ENCODE measurements at places on chromosomes 4 and X. TPM values are rescaled to one million over a fixed set of nuclear protein-coding genes. Genes with fewer than 3 reads are reported as not detected.

GRCh38 chrX:24493740-24494581 lies 28.9 kb downstream of the PDK3 start:
- no peak for DNase-seq
- H3K4me3 ChIP-seq, result no peak overlapping the region
- H3K4me1 ChIP-seq, result peaks cover 42% of the 10 kb centered on the region
- peaks cover 11% of the 10 kb centered on the region for H3K36me3 ChIP-seq

- no peaks in the 10 kb centered on the region for H3K4me1 ChIP-seq
- H3K27me3 ChIP-seq, result no peaks in the 10 kb centered on the region
- H3K27ac ChIP-seq, result no peak overlapping the region
- no peaks in the 10 kb centered on the region for H3K36me3 ChIP-seq
Measured at GRCh38 chr4:8000247-8000646, 60.6 kb upstream of the AFAP1 start.

GRCh38 chrX:153412746-153413720 lies 1.8 kb downstream of the ZFP92 start:
- no peak overlapping the region for H3K27ac ChIP-seq
- no peaks in the 10 kb centered on the region for H3K27me3 ChIP-seq
- no peaks in the 10 kb centered on the region for H3K36me3 ChIP-seq
- DNase-seq, result no peak
- H3K4me1 ChIP-seq, result peaks cover 7% of the 10 kb centered on the region

DNA sequence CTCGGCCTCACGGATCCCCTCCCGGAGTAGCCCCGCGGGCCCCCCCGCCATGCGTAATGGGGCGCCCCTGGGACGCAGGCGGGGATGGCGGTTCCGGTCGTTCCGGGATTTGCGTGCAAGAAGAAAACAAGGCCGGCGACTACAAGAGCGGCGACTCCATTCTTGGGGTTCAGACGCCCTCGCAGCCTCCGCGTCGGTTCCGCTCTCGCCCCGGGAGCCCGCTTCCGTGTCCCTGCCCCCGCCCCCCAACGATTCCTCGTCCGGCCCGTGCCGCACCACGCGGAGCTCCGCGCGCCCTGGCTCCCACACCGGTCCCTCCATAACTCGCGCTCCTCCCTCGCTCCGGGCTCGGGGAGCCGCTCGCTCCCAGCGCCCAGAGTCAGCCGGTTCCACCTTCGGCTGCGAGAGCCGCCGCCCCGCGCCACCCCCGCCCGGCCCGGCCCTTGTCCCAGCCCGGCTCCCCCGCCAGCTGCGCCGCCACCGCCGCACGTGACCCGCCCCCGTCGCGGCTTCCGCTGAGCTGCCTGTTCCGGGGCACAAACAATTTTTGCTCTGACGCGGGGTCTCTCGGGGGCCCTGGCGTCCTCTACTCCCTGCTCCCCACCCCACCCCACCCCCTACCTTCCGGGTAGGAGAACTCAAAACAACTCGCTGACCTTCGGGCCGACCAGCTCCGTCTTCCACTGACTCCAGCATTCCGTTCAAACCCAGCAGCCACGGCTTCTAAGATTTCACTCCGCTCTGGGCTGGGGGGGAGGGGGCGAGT lies 78.8 kb upstream of the BCOR start:
- H3K36me3 ChIP-seq, result peaks cover 9% of the 10 kb centered on the region
- peaks cover 19% of the 10 kb centered on the region for H3K4me1 ChIP-seq
- DNase-seq, result peak; percentile 84
- H3K27me3 ChIP-seq, result no peaks in the 10 kb centered on the region

- H3K4me3 ChIP-seq, result no peak overlapping the region
- DNase-seq, result no peak
- no peak overlapping the region for H3K27ac ChIP-seq
- peaks cover 4% of the 10 kb centered on the region for H3K27me3 ChIP-seq
Measured at GRCh38 chr4:16106956-16107355, 23.1 kb upstream of the PROM1 start.

DNA sequence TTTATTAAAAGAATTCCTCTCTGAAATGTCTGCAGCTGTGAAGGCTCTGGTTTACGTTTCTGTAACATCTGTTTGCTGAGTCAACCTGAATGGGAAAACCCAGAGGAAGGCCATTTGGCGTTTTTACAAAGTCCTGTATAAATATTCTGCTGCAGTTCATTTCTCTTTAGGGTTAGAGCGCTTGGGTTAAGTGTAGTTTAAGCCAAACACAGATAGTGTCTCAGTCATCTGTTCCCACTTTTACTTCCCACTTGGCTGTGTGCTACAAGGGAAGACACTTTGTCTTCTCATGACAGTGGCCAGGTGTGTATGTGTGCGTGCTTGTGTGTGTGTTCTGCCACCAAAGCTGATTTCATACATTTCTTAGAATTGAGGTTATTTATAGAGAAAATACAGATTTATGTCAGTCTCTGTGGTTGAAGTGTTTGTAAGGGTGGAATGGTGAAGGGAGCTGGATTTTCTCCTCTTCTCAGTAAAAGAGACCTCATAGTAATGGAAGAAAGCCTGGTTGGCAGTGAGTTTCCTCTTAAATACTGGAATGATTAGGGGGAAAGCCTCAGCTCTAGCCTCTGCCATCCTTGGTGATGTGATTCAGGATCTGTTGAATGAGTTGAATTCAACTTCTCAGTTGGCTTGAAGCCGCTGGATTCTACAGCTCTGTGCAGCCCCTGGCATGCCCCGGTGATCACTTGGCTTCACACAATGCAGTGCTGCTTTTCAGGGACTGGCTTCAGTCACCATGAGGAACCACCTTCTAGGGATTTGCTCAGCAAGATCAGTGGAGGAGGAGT lies 50.6 kb downstream of the JADE1 start:
- peak; percentile 23 for DNase-seq
- H3K36me3 ChIP-seq, result peaks cover 76% of the 10 kb centered on the region
- H3K27me3 ChIP-seq, result no peaks in the 10 kb centered on the region
- H3K4me1 ChIP-seq, result peaks cover 49% of the 10 kb centered on the region

DNA sequence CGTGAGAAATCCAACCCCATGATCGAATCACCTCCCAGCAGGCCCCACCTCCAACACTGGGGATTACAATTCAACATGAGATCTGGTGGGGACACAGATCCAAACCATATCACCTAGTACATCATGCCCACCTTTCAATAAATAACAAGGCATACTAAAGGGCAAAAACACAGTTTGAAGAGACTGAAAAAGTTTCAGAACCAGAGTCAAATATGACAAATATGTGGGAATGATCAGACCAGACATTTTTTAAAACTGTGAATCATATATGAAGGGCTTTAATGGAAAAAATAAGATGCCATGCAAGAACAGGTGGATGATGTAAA lies 167.3 kb downstream of the CAMK2D start:
- peaks cover 56% of the 10 kb centered on the region for H3K4me1 ChIP-seq
- peaks cover 61% of the 10 kb centered on the region for H3K36me3 ChIP-seq
- H3K27me3 ChIP-seq, result no peaks in the 10 kb centered on the region
- H3K4me3 ChIP-seq, result no peak overlapping the region
- H3K27ac ChIP-seq, result peak overlapping the region; percentile 22
- DNase-seq, result no peak

DNA sequence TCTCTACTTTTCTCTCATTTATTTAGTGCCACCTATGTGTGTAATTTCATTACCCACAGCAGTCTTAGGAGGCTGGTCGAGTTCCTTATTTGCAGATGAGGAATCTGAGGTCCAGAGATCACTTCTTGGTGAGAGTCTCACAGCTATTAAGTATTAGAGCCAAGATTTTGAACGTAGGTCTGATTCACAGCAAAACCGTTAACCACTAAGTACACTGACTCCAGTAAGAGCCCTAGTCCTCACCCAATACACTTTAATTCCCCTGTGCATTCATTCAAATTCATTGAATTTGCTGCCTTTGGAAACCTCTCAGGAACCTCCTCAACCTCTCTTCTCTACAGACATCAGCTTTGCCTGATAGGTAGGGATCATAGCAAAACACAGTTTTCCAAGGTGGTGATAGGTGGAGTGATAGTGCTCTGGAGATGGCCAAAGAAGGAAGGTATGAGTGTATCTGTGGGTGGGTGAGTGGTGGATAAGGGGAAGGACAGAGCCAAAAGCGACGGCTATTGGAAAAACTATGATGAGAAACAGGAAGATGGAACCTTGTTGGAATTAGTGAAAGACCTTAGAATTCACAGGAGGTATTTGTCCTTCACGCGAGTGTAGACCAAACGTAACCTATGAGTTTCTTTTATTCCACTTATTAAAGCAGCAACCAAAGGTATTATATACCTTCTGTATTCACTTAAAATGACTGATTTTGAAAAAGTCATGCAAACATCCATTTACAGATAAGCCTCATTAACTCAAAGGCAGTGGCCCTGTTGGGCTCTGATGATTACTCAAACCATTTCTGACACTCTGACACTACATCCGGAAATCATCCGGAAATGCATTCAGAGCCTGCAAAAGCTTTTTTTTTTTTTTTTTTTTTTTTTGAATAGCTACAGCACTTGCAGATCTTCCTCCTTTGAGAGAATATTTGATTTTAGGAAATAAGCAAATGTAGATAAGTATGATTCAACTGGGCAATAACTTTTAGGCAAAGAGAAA lies 6.3 kb downstream of the FMR1 start:
- peaks cover 59% of the 10 kb centered on the region for H3K4me1 ChIP-seq
- no peaks in the 10 kb centered on the region for H3K27me3 ChIP-seq
- peak; percentile 36 for DNase-seq

- no peaks in the 10 kb centered on the region for H3K27me3 ChIP-seq
- DNase-seq, result peak; percentile 9
- H3K27ac ChIP-seq, result no peak overlapping the region
- H3K4me3 ChIP-seq, result no peak overlapping the region
Measured at GRCh38 chrX:118459494-118459893, 36.1 kb upstream of the DOCK11 start.

- no peaks in the 10 kb centered on the region for H3K36me3 ChIP-seq
- H3K4me3 ChIP-seq, result no peak overlapping the region
- H3K4me1 ChIP-seq, result no peaks in the 10 kb centered on the region
- H3K27me3 ChIP-seq, result no peaks in the 10 kb centered on the region
- DNase-seq, result no peak
Measured at GRCh38 chr4:64582492-64582891, 173.2 kb upstream of the TECRL start.

- peak overlapping the region; percentile 94 for H3K27ac ChIP-seq
- no peak for DNase-seq
- H3K4me3 ChIP-seq, result peak overlapping the region; percentile 97
- H3K36me3 ChIP-seq, result peaks cover 37% of the 10 kb centered on the region
- H3K4me1 ChIP-seq, result peaks cover 33% of the 10 kb centered on the region
- no peaks in the 10 kb centered on the region for H3K27me3 ChIP-seq
Measured at GRCh38 chr4:70688795-70689231, 481 bp downstream of the UTP3 start.

- H3K27ac ChIP-seq, result no peak overlapping the region
- no peaks in the 10 kb centered on the region for H3K36me3 ChIP-seq
- no peaks in the 10 kb centered on the region for H3K27me3 ChIP-seq
- no peak for DNase-seq
- no peaks in the 10 kb centered on the region for H3K4me1 ChIP-seq
Measured at GRCh38 chr4:187016101-187016500, 292.4 kb upstream of the FAT1 start.

- DNase-seq, result no peak
- no peak overlapping the region for H3K4me3 ChIP-seq
- H3K27me3 ChIP-seq, result no peaks in the 10 kb centered on the region
- no peaks in the 10 kb centered on the region for H3K4me1 ChIP-seq
- H3K27ac ChIP-seq, result no peak overlapping the region
Measured at GRCh38 chr4:161822174-161822573, 341.6 kb downstream of the FSTL5 start.

GRCh38 chr4:138222046-138222445 lies 20.1 kb downstream of the SLC7A11 start:
- H3K4me3 ChIP-seq, result no peak overlapping the region
- no peak for DNase-seq
- H3K36me3 ChIP-seq, result no peaks in the 10 kb centered on the region
- H3K27ac ChIP-seq, result no peak overlapping the region

GRCh38 chr4:43337707-43338106 lies 445.2 kb downstream of the GRXCR1 start:
- no peaks in the 10 kb centered on the region for H3K36me3 ChIP-seq
- no peak overlapping the region for H3K4me3 ChIP-seq
- H3K27me3 ChIP-seq, result no peaks in the 10 kb centered on the region
- H3K4me1 ChIP-seq, result no peaks in the 10 kb centered on the region
- H3K27ac ChIP-seq, result no peak overlapping the region

- H3K27me3 ChIP-seq, result peaks cover 19% of the 10 kb centered on the region
- peak; percentile 10 for DNase-seq
- H3K4me3 ChIP-seq, result no peak within 1 kb of the TSS
- H3K4me1 ChIP-seq, result no peaks in the 10 kb centered on the region
Measured at GRCh38 chrX:152637649-152638442, at the start of gene GABRQ. Gene GABRQ (plus strand): TSS chrX:152637895. CDS start chrX:152638203, 308 bp downstream.

DNA sequence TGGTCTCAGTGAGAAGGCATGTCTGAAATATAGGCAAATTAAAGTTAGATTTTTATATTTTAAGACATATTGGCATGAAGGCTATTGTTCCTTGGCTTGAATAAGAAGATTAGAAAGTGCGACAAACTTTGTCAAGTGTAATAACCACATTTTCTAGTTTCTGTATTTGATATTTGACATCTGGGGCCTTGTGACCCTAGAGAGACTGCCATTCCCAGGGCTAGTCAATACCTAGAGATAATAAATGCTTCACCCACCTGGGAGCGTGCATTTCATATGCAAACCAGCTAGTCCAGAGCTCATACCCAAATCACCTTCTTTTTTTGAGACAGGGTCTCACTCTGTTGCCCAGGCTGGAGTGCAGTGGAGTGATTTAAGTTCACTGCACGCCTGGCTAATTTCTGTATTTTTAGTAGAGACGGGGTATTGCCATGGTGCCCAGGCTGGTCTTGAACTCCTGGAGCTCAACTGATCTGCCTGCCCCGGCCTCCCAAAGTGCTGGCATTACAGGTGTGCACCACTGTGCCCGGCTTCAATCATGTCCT lies 62.6 kb downstream of the COQ2 start:
- no peak for DNase-seq
- no peaks in the 10 kb centered on the region for H3K27me3 ChIP-seq
- H3K36me3 ChIP-seq, result no peaks in the 10 kb centered on the region
- no peak overlapping the region for H3K4me3 ChIP-seq

- DNase-seq, result no peak
- H3K27ac ChIP-seq, result no peak overlapping the region
- no peak overlapping the region for H3K4me3 ChIP-seq
- peaks cover 73% of the 10 kb centered on the region for H3K27me3 ChIP-seq
- peaks cover 44% of the 10 kb centered on the region for H3K4me1 ChIP-seq
- no peaks in the 10 kb centered on the region for H3K36me3 ChIP-seq
Measured at GRCh38 chr4:174215961-174216680, 67.3 kb downstream of the FBXO8 start.

GRCh38 chrX:34275699-34276098 lies 143.6 kb upstream of the FAM47A start:
- no peak overlapping the region for H3K4me3 ChIP-seq
- DNase-seq, result no peak
- H3K36me3 ChIP-seq, result no peaks in the 10 kb centered on the region

DNA sequence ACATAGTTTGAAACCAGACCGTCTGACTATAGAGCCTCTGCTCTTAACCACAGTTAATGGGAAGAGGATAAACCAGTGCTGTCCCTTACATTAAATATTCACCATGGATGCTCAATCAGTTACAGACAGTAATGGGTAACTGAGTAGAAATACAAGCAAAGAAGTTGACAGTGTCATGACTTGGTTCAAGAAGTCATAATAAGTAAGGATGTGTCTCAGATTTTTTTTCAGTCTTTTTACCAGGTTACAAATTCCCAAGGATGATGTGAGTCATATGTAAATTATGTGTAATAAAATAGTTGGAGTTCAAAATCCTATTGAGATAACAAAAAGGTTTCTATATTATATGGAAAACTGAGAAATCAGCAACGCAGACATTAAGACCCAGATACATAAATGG lies 31.1 kb downstream of the ZCCHC4 start:
- H3K27ac ChIP-seq, result no peak overlapping the region
- peaks cover 7% of the 10 kb centered on the region for H3K4me1 ChIP-seq
- H3K27me3 ChIP-seq, result no peaks in the 10 kb centered on the region
- H3K36me3 ChIP-seq, result peaks cover 14% of the 10 kb centered on the region

GRCh38 chr4:153137159-153137558 lies 67.1 kb upstream of the TRIM2 start:
- no peaks in the 10 kb centered on the region for H3K36me3 ChIP-seq
- DNase-seq, result no peak
- no peak overlapping the region for H3K27ac ChIP-seq
- H3K4me3 ChIP-seq, result no peak overlapping the region

ESX1 gene
- not detected for total RNA-seq
